ENCODE measurements at places on chromosomes 12 and 14.

DNA sequence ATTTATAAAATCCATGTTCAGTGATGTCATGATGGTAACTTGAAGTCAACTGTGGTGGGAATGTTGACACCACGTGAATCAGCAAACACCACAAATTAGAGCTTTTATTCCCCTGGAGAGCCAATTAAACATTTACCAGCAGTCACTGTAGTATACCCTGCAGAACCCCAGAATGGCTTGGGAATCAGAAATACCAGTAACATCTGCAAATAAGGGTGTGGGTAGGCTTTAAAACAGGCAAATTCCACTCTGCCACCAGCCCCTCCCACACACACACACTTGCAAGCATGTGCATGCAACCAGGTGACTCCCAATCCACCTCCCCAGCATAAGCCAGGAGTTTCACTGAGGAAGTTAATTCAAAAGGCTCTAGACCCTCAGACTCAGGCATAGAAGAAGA, 63.6 kb upstream of the TMEM263 start:
- no peak for DNase-seq

- no peak for DNase-seq
These were observed 9.4 kb upstream of the DHRS7 start for GRCh38 chr14:60174352-60175254.

DNA sequence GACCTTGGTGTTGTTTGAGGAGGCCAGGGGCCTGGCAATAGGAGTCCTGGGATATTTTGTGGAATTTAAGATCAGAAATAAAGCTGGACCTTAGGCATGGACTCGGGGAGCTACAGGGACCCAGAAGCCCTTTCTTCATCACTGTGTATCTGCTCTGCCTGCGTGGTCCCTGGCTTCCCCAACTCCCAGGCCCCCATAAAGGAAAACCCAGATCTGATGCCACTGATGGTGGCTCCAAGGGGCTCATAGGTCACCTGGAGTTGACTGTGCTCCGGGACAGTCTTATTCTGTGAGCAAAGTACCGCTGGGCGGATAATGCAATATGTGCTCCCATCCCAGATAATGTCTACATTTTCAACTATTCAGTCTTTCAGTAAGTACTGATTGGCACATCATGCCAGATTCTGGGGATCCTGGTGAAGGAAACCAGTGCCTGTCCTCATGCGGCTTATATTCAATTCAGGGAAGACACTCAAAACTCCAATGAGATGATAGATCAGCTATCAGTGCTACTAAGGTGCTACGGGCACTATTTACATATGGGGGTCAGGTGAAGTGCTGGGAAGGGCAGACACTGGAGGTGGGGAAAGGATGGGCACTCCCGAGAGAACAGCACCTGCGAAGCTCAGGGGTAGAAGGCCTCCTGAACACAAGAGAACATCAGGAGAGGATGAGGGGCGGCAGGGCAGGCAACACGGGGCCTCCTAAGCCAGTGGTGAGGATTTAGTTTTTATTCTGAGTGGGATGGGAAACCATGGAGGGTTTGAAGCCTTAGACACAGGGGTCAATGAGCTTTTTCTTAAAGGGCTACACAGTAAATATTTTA, 5.5 kb upstream of the SELPLG start:
- no peak for DNase-seq

- DNase-seq, result no peak
These were observed 11.4 kb downstream of the SCNN1A start for GRCh38 chr12:6364044-6364374.

- DNase-seq, result no peak
These were observed 24.5 kb upstream of the ARID2 start for GRCh38 chr12:45704968-45705367.

DNA sequence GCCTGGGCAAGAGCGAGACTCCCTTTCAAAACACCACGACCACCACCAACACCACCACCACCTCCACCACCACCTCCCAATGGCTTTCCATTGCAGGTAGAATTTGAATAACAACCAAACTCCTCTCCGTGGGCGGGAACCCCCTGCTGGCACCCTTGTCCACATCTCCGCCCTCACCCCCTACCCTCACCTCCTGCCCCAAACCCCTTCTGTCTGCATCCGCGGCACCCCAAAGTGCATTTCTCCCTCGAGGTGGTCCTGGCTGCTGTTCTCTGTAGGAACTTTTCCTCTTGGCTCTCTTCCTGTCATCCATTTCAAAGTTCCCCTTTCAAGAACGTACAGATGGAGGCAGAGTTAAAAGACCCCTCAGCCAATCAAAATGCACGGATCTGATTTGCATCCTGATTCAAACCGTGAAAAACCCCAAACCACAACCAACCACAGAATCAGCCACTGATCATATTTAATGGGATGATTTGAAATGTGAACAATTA, 3.8 kb downstream of the SDSL start:
- DNase-seq, result no peak

DNA sequence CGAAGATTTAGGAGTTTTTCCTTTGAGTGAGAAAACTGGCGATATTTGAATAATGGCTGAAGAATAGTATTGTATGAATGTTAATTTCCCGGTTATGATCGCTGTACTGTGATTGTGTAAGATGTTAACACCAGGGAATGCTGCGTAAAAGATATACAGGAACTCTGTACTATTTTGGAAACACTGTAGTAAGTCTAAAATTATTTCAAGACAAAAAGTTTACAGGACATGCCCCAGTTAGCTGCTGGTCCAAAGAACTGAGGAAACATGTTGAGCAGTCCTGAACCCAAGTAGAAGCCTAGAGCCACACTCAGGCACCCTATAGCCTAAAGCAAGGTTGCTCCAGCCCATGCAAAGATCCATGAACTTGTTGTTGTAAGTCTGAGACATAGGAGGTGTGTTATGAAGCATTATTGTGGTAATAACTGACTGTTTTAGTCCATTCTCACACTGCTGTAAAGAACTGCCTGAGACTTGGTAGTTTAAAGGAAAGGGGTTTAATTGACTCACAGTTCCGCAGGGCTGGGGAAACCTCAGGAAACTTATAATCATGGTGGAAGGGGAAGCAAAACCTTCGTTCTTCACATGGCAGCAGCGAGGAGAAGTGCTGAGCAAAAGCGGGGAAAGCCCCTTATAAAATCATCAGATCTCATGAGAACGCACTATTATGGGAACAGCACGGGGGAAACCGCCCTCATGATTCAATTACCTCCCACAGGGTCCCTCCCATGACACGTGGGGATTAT, 99.8 kb upstream of the RESF1 start:
- DNase-seq, result no peak

DNA sequence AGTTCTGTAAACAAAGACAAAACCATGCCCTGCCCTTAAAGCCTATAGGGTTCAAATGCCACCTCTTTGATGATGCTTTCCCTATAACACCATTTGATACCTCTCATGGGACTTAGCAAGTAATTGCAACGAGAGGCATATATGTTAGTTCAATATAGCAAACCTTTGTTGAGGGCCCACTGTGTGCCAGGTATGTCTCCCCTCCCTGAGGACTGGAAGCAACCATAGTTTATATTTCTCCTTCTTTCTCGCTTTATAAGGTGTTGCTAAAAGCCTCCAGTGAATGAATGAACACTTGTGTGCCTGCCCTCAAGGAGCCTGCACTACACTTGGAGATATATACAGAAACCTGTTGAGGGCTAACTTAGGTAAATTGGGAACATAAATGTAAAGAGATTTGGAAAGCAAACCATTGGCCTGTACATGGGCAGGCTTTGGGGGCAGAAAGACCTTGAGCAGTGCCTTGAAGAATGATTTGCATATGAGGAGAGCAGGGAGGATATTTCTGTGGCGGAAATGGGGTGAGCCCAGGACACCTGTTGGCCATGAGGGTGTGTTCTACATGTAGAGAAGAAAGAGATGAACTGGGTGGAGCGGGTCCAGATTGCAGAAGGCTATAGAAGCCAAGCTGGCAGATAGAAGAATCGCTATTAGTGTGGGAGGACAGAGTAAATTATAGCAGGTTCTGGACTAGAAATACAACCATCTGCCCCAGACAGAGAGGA, 1.8 kb upstream of the CKAP4 start:
- DNase-seq, result no peak

DNA sequence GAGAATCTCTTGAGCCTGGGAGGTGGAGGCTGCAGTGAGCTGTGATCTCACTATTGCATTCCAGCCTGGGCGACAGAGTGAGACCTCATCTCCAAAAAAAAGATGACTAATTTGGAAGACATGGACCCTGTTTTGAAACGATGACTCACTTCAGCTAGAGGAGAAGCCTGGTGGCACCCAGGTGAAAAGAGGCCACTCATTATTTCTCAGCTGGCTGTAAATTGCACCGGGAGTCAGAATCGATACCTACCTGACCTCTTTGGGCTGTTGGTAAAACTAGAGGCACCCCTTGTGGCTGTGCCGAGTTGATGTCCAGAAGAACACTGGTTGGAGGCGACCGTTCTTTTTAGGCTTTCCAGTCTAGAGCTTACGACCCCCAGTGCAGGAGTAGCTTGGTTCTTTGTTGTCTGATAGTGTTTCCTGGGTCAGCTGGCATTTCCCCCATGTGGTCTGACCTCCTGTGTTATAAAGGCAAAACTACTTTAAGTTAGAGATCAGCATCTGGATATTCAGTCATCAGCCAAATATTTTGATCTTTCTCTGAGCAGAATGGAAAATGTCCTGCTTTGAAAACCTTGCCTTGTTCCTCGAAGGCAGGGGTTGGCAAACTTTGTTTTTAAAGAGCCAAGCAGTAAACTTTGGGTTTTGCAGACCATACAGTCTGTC, 93.2 kb downstream of the CHST11 start:
- no peak for DNase-seq

- no peak for DNase-seq
These were observed 29.3 kb upstream of the EAPP start for GRCh38 chr14:34568803-34569202.

- no peak for DNase-seq
These were observed 4.8 kb downstream of the SLC8A3 start for GRCh38 chr14:70183991-70184390.

DNA sequence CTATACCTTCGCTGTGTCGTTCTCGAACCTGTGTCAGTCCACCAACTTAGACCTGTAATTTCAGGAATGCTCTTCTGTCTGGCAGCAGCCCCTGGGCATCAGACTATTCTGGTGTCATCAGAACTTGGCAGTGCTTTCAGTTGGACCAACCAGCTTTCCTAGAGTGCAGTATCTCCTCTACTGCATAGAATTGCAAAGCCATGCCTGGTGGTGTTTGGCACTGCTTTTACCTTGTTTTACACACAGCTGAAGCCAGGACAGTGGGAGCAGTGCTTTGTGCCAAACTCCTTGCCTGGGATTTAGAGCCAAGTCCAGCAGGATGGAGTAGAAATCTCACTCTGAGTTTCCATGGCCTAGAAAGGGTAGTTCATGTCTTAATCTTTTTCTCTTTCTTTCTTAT, 1.5 kb downstream of the FLVCR2 start:
- DNase-seq, result no peak

GRCh38 chr12:98653866-98654493, 8.9 kb downstream of the APAF1 start:
- DNase-seq, result no peak

- DNase-seq, result no peak
These were observed 416.9 kb downstream of the TMEM132D start for GRCh38 chr12:129486931-129487330.

DNA sequence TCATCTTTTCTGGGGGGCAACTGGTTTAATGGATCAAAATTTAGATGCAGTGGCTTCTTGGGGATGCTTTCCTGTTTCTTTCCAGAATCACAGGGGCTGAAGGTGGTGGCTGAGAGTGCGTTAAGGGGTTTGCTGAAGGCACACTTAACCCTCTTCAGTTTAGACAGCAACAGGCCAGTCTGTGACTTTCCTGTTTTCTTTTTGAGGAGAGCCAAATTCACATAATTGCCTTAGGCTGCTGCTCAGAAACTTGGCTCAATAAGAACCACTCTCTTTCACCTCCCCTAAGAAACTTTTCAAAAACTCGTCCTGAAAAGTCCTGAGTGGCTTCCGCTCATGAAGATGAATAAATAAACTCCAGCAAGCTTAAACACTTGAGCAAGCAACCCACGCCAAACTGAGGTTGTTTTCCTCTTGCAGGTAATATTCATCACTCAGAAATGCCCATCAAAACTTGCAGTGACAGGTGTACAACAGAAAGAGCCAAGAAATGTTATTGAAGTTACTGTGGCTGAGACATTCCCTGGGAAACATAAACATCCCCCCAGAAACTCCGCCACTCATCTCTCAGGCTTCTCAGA, 510.4 kb downstream of the TMEM132D start:
- DNase-seq, result no peak

DNA sequence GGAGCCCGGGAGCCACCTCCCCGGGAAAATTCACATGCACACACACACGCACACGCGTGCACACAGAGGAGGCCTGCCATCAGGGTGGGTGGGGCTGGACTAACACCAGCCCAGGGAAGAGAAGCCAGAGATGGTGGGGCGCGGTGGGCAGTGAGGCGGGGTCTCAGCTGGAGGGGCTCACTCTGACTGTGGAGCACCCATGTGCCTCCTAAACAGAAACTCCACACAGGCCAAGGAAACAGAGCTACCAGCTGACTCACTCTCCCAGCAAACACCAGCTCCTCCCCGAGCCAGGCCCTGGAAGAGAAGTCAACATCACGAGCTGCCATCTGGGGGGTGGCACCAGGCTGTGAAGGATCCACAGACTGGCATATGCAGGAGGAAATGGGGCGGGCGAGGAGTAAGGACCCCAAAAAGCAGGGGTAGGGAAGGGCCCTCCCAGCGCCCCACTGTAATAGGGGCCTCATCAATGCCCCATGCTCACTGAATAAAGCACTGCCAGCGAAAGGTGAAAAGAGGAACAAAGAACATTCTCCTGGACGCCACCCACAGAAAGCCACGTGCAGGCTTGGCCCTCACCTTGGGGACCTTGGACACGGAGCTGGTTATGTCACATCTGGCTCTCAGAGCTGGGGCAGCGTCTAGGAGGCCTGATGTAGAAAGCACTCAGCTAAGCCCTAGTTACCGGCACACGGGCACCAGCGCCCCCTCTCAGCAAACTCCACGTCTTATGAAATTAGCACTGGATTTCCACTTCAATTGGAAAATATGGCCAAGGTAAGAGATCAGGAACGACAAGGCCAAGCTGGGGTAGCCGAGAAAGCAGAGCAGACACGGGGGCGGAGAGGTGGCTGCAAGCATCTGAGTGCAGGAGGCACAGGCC, 8.4 kb upstream of the INF2 start:
- no peak for DNase-seq

- DNase-seq, result no peak
These were observed 147.1 kb downstream of the GRIP1 start for GRCh38 chr12:66531766-66532165.

- DNase-seq, result no peak
These were observed 21.3 kb upstream of the SNRPF start for GRCh38 chr12:95837240-95838038.

Data from activated CD4-positive, alpha-beta T cell treated with anti-CD3 and anti-CD28 coated beads, Interleukin-2, amount 50 U/mL, for 24 hours (primary cell).